Sigmoid colon (tissue), 7 donors: ENCODE measurements at places on chromosomes 2 and 18. TPM values are rescaled to one million over a fixed set of nuclear protein-coding genes. Genes with fewer than 3 reads are reported as not detected.

DNA sequence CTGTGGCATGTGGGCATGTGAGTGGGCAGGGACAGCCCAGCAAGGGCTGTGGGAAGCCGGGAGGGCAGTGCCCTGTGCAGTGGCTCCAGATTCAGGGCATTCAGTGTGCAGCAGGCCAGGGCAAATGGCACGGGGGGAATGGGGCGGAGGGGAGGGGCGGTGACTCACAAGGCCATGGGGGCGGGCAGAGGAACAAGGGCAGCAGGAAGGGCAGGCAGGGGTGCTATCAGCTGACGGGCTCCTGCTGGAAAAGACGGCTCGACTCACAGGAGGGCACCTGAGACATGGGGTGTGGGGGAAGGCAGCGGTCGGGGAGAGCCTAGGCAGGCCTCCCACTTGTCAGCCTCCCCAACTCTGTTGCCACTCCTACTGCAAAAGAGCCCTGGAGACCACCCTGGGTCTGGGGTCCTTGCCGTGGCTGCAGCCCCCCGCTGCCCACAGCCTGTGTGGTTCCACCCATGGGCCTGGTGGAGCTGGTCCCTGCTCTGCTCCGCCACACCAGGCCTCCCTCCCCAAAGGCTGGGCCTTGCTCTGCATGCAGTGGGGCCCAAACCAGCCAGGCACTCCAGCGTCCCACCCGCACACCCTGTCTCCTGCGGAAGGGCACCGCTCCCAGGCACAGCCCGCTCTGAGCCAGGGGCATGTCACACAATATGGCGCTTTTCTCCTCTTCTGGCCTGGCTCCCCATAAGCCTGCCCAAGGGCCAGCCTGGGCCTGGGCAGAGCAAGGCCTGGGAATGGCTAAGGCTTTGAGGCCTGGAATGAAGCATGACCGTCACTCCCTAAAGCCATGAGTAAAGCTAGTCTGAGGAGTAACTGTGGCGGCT lies 25.9 kb downstream of the HS6ST1 start:
- no peaks in the 10 kb centered on the region for H3K36me3 ChIP-seq
- H3K4me1 ChIP-seq: no peaks in the 10 kb centered on the region
- H3K4me3 ChIP-seq: no peak overlapping the region
- DNase-seq: no peak

- H3K36me3 ChIP-seq: no peaks in the 10 kb centered on the region
- H3K27me3 ChIP-seq: no peaks in the 10 kb centered on the region
- H3K27ac ChIP-seq: no peak overlapping the region
- no peaks in the 10 kb centered on the region for H3K4me1 ChIP-seq
- H3K4me3 ChIP-seq: no peak overlapping the region
Measured at GRCh38 chr2:155022531-155022930, 324.0 kb downstream of the KCNJ3 start.

GRCh38 chr2:191522478-191523120 lies 155.3 kb upstream of the NABP1 start:
- DNase-seq: no peak
- H3K4me3 ChIP-seq: no peak overlapping the region
- no peaks in the 10 kb centered on the region for H3K4me1 ChIP-seq
- H3K27ac ChIP-seq: no peak overlapping the region
- H3K36me3 ChIP-seq: no peaks in the 10 kb centered on the region
- no peaks in the 10 kb centered on the region for H3K27me3 ChIP-seq

The MYL1 gene
- not detected for total RNA-seq

The GNAL gene
- total RNA-seq: 24.1 TPM

- no peaks in the 10 kb centered on the region for H3K36me3 ChIP-seq
- H3K4me3 ChIP-seq: no peak overlapping the region
- H3K27ac ChIP-seq: no peak overlapping the region
- H3K4me1 ChIP-seq: no peaks in the 10 kb centered on the region
- no peaks in the 10 kb centered on the region for H3K27me3 ChIP-seq
Measured at GRCh38 chr2:146079216-146079615, 1559.3 kb upstream of the ZEB2 start.

- H3K4me3 ChIP-seq: no peak overlapping the region
- no peaks in the 10 kb centered on the region for H3K27me3 ChIP-seq
- no peak overlapping the region for H3K27ac ChIP-seq
- no peaks in the 10 kb centered on the region for H3K4me1 ChIP-seq
- no peak for DNase-seq
Measured at GRCh38 chr2:72731116-72731515, 94.7 kb downstream of the EXOC6B start.

- H3K4me3 ChIP-seq: no peak overlapping the region
- H3K36me3 ChIP-seq: no peaks in the 10 kb centered on the region
Measured at GRCh38 chr2:18883616-18884456, 294.5 kb upstream of the NT5C1B start.

- no peak overlapping the region for H3K27ac ChIP-seq
- H3K4me3 ChIP-seq: no peak overlapping the region
- no peak for DNase-seq
- H3K27me3 ChIP-seq: no peaks in the 10 kb centered on the region
- no peaks in the 10 kb centered on the region for H3K4me1 ChIP-seq
Measured at GRCh38 chr18:45870419-45870818, 44.9 kb downstream of the SIGLEC15 start.

GRCh38 chr18:63965716-63966330 lies 4.1 kb upstream of the SERPINB8 start:
- H3K36me3 ChIP-seq: no peaks in the 10 kb centered on the region
- H3K4me1 ChIP-seq: no peaks in the 10 kb centered on the region
- no peak for DNase-seq
- no peak overlapping the region for H3K27ac ChIP-seq
- no peak overlapping the region for H3K4me3 ChIP-seq

DNA sequence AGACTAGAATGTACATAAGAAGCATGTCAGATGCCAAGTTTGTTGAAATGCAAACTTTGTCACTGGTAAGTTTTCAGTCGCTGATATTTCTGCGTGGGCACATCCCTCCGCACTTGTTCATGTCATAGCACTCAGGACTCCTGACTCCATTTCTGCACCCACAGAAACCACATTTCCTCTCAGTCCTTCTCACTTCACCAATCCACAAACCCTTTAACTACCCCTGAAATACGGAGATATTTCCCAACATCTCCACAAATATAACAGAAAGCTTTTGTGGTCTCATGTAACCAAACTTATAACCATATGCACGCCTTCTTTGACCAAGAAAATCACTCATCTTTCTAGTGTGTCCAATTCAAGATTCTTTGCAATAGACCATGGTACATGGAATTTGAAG lies 276.9 kb upstream of the ERBB4 start:
- H3K36me3 ChIP-seq: no peaks in the 10 kb centered on the region
- no peak overlapping the region for H3K27ac ChIP-seq
- DNase-seq: no peak
- H3K4me1 ChIP-seq: no peaks in the 10 kb centered on the region

DNA sequence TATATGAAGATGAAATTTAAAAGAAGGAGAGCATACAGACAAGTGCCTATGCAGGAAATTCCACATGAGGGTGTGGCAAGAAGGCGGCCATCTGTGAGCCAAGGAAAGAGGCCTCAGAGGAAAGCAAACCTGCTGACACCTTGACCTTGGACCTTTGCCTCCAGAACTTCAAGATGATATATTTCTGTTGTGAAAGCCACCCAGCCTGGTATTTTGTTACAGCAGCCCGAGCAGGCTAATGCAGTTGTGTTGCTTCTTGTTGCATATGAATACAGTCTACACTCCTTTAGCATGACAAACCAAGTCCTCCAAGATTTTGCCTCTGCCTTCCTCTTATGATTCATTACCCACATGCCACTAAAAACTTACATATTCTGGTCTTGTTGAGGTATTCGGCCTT lies 374.8 kb upstream of the TRIB2 start:
- no peaks in the 10 kb centered on the region for H3K4me1 ChIP-seq
- no peaks in the 10 kb centered on the region for H3K36me3 ChIP-seq

GRCh38 chr2:209473930-209474419 lies 50.1 kb downstream of the MAP2 start:
- H3K4me3 ChIP-seq: no peak overlapping the region
- H3K27me3 ChIP-seq: no peaks in the 10 kb centered on the region
- no peak overlapping the region for H3K27ac ChIP-seq
- no peaks in the 10 kb centered on the region for H3K36me3 ChIP-seq

The TMEM169 gene
- 0.82 TPM for total RNA-seq

- H3K36me3 ChIP-seq: no peaks in the 10 kb centered on the region
- no peak for DNase-seq
- H3K27ac ChIP-seq: no peak overlapping the region
- H3K4me3 ChIP-seq: no peak overlapping the region
- H3K4me1 ChIP-seq: no peaks in the 10 kb centered on the region
- H3K27me3 ChIP-seq: no peaks in the 10 kb centered on the region
Measured at GRCh38 chr2:148622366-148622765, 22.2 kb upstream of the EPC2 start.

DNA sequence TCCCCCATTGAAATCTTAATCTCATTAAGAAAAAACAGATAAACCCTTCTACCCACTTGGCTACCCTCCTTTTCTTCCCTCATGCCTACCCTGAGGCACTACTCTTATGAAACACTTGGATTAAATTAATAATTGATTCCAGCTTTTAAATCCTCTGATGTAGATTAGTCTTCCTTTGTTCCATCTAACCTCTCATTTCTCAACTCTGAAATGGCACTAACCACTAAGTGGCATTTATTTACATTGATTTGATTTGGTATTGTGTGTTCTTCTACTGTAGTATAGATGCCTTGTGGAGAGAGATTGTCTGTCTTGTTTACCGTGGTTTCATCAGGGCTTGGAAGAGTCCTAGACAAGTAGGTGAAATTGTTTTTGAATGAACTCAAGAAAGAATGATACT lies 26.7 kb downstream of the ITGA4 start:
- no peak overlapping the region for H3K4me3 ChIP-seq
- no peaks in the 10 kb centered on the region for H3K27me3 ChIP-seq

DNA sequence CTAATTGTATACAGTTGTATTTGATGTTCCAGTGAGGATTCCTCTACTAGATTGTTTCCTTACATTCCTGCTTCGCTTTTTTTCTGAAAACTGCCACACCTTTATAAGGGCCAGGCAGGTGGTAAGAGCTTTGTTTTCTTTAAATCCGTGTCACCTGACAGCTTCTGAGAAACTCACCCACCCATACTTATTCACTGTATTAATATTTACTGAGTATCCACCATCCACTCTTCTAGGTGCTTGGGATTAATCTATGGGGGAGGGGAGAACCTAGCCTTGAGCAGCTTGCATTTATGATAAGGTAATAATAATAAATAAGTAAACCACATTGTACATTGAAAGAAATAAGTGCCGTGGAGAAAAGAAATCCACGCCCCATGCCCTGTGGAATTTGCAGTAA lies 174.7 kb upstream of the AGAP1 start:
- H3K4me1 ChIP-seq: no peaks in the 10 kb centered on the region
- H3K36me3 ChIP-seq: no peaks in the 10 kb centered on the region
- no peak overlapping the region for H3K4me3 ChIP-seq
- no peaks in the 10 kb centered on the region for H3K27me3 ChIP-seq
- no peak for DNase-seq

DNA sequence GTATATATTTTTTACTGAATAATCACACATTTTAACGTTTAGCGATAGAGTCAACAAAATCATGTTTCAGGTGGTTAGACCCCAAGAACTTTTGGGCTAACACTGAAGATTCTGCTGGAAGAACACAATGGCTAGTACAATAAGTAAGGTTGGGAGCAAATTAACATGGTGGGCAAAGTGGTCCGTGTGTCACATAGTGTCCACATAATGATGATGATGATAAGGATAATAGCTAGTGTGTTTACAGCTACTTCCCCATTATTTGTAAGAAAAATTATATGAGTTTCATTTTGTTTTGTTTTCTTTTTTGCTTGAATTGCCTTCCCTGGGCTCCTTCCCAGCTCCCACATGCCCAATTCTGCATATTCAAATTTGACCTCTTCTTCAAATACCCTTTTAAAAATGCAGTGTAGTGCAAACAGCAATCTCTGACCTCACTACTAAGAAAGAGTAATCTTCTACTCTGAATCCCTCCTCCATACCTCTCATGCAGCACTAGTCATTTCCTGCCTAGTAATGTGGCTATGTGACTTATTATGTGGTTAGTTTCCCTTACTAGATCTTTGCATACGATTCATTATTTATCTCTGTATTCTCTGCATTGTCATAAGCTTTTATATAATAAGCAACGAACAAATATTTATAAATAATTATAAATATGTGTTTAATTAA lies 16.9 kb upstream of the VPS54 start:
- no peak overlapping the region for H3K4me3 ChIP-seq
- H3K27me3 ChIP-seq: no peaks in the 10 kb centered on the region
- no peaks in the 10 kb centered on the region for H3K4me1 ChIP-seq
- H3K27ac ChIP-seq: no peak overlapping the region
- no peak for DNase-seq

DNA sequence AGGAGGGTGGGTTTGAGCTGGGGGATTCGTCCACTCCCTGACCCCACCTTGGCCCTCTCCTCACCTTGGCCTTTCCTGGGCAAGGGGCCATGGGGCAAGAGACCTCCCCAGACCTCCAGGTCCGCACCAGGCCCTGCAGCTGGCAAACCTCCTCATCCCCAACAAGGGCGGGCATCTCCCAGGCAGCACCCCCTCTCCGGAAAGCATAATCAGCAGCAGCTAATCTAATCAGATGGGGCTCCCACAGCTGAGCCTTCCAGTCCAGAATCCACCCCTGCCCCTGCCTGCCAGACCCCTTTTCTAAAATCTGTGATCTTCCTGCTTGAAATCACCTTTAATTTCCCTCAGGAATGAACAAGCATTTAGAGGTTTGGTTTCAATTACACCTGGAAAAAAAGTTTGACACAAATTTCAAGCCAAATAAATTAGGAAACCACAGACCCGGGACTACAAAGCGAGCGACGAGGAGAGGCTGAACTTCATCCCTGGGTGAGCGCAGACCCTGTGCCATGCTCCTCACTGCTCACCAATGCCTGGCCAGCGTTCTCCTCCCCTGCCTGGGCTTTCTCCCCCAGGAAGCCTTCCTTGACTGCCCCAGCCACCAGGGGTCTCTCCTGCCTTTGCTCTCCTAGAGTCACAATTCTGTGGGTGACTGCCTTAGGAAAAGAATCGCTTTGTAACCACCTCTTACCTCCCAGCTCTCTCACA lies 143.0 kb upstream of the MYCN start:
- no peaks in the 10 kb centered on the region for H3K36me3 ChIP-seq
- no peak overlapping the region for H3K27ac ChIP-seq
- no peak for DNase-seq
- no peaks in the 10 kb centered on the region for H3K27me3 ChIP-seq
- H3K4me1 ChIP-seq: no peaks in the 10 kb centered on the region

- no peaks in the 10 kb centered on the region for H3K27me3 ChIP-seq
- no peaks in the 10 kb centered on the region for H3K36me3 ChIP-seq
- no peak overlapping the region for H3K27ac ChIP-seq
- DNase-seq: no peak
Measured at GRCh38 chr2:212147921-212148513, 390.6 kb downstream of the ERBB4 start.

The CNOT9 gene
- 30.7 TPM for total RNA-seq

DNA sequence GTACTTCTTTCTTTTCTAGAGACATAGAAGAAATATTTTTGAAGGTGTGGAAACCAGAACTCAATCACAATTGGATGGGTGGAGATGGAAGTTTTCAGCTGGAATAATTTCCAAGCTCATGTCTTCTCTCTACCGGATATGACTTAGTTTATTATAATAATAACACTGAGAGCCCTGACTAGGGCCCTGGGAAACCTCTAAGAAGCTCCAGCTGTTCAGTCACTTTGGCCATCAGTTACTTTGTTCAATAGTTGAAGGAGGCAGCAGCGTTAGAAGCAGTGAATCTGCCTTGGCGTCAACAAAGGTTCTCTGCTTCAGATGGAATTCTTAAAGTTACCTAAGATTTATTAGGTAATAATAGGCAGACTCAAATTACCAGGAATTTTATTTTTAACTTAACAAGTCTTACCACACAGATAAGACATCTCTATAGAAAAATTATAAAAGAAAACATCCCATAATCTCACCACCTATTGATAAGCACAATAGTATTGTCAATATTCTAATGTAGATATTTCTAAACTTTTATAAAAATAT lies 293.8 kb upstream of the CHAC2 start:
- no peaks in the 10 kb centered on the region for H3K27me3 ChIP-seq
- no peak overlapping the region for H3K27ac ChIP-seq
- DNase-seq: no peak
- no peaks in the 10 kb centered on the region for H3K36me3 ChIP-seq
- no peak overlapping the region for H3K4me3 ChIP-seq
- no peaks in the 10 kb centered on the region for H3K4me1 ChIP-seq

The SLC16A14 gene
- 0.71 TPM for total RNA-seq
